ENCODE measurements at places on chromosomes 1 and 21. TPM values are rescaled to one million over a fixed set of nuclear protein-coding genes. Genes with fewer than 3 reads are reported as not detected.

Gene HSPA6
- total RNA-seq = 1.4 TPM

- H3K27ac ChIP-seq = peak overlapping the region; percentile 94
- H3K4me3 ChIP-seq = no peak overlapping the region
- H3K27me3 ChIP-seq = no peaks in the 10 kb centered on the region
- peaks cover 42% of the 10 kb centered on the region for H3K4me1 ChIP-seq
Observed at GRCh38 chr21:45291613-45292398, 4.1 kb upstream of the POFUT2 start.

DNA sequence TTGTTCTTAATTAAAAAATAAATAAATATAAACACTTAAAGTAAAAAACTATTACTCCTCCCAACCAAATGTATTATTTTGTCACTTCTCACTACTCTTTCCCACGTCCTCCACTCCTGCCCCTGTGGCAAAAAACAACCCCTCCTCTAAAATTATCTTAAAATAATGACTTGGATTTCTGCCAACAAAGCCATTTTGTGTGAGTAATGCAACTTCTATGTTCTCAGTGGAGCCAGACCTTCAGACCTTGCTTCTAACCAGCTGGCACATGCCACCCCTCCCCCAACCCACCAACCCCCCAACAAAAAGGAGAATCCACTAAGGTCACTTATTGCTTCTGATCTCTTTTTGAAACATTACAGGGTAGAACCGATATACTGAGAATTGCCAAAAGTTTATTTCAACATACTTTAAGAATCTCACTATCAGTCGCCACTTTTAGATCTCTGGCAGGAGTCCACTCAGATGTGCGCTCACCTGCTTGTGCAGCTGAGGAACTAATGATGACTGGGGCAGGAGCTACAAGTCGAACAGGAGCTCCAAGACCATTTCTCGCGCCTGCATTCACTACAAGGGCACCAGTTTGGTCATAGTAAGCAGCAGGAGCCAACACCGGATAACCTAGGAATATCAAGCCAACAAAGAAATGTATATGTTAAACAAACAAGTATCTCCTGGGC, 58.3 kb upstream of the SDC3 start:
- H3K4me1 ChIP-seq = peaks cover 44% of the 10 kb centered on the region
- H3K27ac ChIP-seq = peak overlapping the region; percentile 82
- H3K4me3 ChIP-seq = no peak overlapping the region
- DNase-seq = peak; percentile 22

DNA sequence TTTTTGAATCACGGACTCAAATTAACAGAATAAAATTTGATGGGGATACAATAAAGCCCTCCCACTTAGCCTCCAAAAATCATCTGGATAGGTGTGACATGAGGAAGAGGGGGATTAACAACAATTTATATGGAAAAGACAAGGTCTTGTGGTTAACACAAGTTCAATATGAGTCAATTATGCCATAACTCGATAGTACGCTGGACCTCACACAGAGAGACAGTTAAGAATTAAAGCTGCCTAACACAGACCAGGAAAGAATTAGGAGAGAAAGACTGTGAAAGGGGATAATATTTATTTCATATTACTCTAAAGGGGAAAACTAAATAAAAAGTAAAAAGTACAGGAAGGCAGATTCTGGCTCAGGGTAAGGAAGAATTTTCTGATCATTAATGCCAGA, 243.7 kb upstream of the LYPLAL1 start:
- DNase-seq = no peak
- no peak overlapping the region for H3K27ac ChIP-seq
- H3K4me1 ChIP-seq = no peaks in the 10 kb centered on the region
- H3K36me3 ChIP-seq = no peaks in the 10 kb centered on the region
- H3K4me3 ChIP-seq = no peak overlapping the region
- H3K27me3 ChIP-seq = no peaks in the 10 kb centered on the region

GRCh38 chr1:180343921-180344769, 114.1 kb downstream of the LHX4 start:
- no peaks in the 10 kb centered on the region for H3K27me3 ChIP-seq
- H3K36me3 ChIP-seq = no peaks in the 10 kb centered on the region
- peak; percentile 31 for DNase-seq
- peaks cover 12% of the 10 kb centered on the region for H3K4me1 ChIP-seq
- no peak overlapping the region for H3K27ac ChIP-seq

Gene THEM4
- 16.6 TPM for total RNA-seq

DNA sequence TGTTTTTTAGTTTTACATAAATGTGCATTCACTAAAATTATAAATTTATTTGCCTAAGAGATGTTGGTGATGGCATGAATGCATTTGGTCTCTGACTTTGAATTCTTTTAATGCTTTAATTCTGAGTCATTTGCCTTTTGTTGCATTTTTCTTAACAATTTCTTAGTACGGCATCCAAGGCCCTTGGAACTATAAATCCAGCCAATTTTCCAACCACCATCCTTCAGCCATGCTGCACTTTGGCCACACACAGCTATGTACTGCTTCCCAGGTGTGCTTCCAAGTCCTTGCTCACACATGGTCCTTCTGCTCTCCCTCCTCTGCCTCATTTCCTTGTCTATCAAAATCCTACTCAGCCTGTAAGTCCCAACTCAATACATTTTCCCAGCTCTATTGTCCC, 161.0 kb downstream of the DHRS3 start:
- no peak overlapping the region for H3K27ac ChIP-seq
- no peak overlapping the region for H3K4me3 ChIP-seq
- H3K36me3 ChIP-seq = peaks cover 23% of the 10 kb centered on the region
- peaks cover 92% of the 10 kb centered on the region for H3K4me1 ChIP-seq
- no peaks in the 10 kb centered on the region for H3K27me3 ChIP-seq
- DNase-seq = no peak

Gene CATSPERE
- total RNA-seq = 0.25 TPM

GRCh38 chr1:63442141-63442475, 74.7 kb downstream of the ALG6 start:
- peaks cover 6% of the 10 kb centered on the region for H3K36me3 ChIP-seq
- no peaks in the 10 kb centered on the region for H3K4me1 ChIP-seq
- H3K27me3 ChIP-seq = no peaks in the 10 kb centered on the region
- DNase-seq = no peak
- no peak overlapping the region for H3K27ac ChIP-seq

Gene RGS18
- total RNA-seq = 0.46 TPM

DNA sequence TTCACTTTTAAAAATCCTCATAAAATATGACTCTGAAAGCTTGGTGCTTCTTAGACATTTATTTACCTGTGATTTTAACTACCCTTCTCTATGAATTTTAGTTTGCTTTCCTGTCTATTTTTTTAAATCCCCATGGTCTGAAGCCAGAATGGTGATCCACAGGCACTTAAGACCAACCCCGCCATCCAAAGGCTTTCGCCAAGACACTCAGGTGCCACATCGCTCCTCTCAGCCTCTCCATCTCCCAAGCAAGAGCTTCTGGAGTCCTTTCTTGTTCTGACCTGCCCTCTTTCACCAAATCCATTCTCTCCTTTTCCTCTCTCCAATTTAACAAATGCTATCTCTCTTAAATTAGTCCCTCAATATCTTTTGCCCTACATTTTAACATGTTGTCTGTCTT, 464.6 kb downstream of the PCP4 start:
- H3K36me3 ChIP-seq = no peaks in the 10 kb centered on the region
- no peaks in the 10 kb centered on the region for H3K4me1 ChIP-seq
- no peaks in the 10 kb centered on the region for H3K27me3 ChIP-seq
- no peak overlapping the region for H3K27ac ChIP-seq
- H3K4me3 ChIP-seq = no peak overlapping the region
- no peak for DNase-seq

DNA sequence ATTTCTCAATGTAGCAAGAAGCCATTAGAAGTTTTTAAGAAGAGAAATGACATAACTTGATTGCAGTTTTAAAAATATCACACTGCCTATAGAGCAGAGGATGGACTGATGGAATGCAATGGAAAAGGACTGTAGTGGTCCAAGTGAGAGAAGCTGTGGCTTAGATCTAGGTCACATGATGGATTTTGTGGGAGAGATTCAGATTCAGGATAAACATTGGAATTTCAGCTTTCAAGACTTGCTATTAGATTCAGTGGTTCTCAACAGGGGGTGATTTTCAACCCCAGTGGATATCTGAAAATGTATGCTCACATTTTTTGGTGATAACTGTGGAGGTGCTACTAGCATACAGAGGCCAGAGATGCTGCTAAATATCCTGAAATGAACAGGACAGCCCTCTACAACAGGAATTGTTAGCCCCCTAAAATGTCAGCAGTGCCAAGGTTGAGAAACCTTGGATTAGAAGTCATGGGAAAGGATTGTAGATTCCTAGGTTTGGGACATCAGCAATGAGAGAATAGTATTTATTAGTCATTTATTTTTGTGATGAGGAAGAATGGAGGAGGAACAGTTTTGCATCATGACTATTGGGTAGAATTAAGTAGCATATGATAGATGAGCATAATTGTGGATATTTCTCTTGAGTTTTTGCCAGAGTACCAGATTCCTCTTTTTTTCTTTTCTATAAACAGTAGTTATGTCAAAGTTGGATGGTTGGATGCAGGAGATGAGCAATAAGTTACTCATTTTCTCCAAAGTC, 30.1 kb upstream of the KCNK2 start:
- DNase-seq = no peak
- no peaks in the 10 kb centered on the region for H3K27me3 ChIP-seq
- no peaks in the 10 kb centered on the region for H3K4me1 ChIP-seq
- H3K4me3 ChIP-seq = no peak overlapping the region
- no peak overlapping the region for H3K27ac ChIP-seq

Gene PRELP
- 20.0 TPM for total RNA-seq

- DNase-seq = no peak
- H3K4me3 ChIP-seq = no peak overlapping the region
Observed at GRCh38 chr1:171954361-171954760, 113.1 kb downstream of the DNM3 start.

DNA sequence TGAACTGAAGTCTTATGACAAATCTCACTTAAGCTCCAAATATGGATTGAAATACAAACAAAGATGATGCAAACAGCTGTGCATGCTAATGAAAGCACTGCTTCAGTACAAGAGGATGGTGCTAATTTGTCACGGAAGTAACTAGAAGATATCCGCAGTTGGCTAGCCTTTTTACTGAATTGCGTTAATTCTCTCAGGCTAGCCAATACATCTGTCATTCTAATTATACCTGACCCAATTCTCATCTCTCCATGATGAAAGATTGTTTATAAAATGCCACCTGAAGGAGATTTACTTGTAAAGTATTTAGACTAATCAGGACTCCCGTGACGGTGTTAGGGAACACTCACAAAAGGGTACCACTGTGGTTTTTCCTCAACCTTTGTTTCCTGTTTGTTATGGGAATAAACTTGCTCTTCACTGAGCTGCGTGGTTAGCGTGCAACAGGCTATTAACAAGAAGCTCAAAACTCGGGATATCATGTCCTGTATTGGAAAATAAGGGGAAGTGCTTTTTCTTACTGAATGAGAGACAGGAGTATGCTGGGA, 162.5 kb downstream of the APP start:
- peak overlapping the region; percentile 41 for H3K27ac ChIP-seq
- no peak overlapping the region for H3K4me3 ChIP-seq
- H3K27me3 ChIP-seq = no peaks in the 10 kb centered on the region

Data from heart left ventricle (tissue), 16 donors.